ENCODE measurements at places on chromosomes 1 and 21.

DNA sequence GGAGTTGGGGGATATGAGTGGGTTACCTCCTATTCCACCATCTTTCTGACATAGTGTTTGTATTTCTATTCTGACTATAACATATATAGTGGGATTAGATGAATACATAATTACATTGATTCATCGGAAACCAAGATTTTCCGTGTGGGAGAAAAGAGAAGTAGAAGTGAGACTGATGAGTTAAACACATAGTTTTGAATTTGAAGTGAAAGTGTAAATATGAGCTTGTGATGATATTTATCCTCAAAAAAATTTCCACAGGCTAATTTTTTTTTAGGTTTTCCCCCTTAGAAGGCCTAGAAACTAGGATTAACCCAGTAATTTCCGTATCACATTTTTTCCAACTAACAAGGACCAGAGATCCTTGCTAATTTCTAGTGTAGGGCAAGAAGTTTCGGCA is 6.9 kb downstream of the CD1B start:
- no peak for DNase-seq

DNA sequence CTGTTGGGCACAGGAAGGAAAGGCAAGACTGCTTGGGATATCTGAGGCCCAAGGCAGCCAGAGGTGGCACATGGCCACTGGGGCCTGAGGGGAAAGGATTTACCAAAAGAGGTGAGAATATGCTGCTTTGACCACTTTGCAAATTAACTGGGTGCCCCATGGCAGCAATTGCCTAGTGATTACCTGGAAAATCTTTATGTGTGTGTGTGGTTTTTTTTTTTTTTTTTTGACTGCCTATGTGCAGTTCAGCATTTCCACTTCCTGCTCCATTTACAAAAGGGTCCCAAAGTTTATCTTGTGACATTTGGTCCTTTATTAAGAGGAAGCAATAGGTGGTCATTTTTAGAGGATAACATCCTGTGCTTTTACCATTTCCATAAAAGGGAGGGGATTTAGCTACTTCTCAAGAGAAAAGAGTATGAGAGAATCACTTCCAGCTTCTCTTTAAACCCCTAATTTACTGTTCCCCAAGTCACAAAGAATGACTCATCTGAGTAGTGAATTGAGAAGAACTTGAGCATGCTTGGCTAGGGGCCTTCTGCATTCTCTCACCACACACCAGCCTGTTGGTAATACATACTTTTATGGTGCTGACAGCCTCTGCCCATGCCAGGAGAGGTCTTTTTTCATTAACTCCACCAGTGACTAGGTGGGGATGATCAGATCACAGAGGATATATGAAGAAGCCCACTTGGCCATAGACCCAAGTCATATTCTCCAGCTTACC is 52.1 kb downstream of the SYDE2 start:
- DNase-seq, result no peak

DNA sequence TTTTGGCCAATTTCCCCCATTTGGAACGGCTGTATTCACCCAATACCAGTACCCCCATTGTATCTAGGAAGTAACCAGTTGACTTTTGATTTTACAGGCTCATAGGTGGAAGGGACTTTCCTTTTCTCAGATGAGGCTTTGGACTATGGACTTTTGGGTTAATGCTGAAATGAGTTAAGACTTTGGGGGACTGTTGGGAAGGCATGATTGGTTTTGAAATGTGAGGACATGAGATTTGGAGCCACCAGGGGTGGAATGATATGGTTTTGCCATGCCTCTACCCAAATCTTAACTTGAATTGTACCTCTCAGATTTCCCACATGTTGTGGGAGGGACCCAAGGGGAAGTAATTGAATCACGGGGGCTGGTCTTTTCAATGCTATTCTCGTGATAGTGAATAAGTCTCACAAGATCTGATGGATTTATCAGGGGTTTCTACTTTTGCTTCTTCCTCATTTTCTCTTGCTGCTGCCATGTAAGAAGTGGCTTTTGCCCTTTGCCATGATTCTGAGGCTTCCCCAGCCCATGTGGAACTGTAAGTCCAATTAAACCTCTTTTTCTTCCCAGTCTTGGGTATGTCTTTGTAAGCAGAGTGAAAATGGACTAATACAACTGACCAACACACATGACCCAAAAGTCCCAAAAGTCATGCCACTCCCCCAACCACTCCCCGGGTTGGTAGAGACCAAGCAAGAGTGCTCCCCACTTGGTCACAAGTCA is 35.4 kb upstream of the ZNF496 start:
- DNase-seq, result no peak

DNA sequence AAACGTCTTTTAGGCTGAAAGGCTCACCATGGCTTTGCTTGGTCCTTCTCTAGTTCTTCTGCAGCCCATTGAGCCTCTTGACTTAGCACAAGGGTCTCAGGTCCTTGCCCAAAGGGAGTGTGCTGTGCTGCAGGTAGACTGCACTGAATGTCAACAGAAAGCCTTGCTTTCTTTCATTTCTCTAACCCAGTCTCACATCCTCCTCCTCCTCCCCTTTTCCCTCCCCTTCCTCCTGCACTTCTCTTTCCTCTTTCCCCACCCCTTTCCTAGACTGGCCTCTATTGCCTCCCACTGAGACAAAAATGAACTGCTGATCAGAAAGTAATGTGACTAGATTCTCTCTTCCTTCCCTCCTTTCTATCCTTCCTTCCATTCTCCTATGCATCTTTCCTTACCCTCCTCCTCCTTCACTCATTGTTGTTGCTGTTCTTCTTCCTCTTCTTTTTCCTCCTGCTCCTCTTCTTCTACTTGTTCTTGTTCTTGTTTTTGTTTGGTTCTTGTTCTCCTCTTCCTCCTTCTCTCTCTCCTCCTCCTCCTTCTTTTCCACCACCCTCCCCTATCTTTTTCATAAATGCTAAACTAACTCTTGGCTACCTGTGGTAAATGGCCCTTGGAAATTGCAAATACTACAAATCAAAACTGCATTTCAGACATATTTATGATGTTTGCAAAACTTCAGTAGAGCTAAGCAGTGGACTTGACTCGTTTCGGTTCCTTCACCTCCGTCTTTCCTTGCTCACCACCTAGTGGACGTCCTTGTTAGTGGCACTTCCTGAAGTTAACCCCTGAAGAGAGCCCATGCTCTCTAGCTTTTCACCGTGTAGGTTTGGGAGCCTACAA is at the start of gene SELL:
Gene SELL (minus strand): TSS at position 152 of the 840 bp plus-strand sequence. CDS start 122 bp downstream, at position 30.
- peak; percentile 34 for DNase-seq

DNA sequence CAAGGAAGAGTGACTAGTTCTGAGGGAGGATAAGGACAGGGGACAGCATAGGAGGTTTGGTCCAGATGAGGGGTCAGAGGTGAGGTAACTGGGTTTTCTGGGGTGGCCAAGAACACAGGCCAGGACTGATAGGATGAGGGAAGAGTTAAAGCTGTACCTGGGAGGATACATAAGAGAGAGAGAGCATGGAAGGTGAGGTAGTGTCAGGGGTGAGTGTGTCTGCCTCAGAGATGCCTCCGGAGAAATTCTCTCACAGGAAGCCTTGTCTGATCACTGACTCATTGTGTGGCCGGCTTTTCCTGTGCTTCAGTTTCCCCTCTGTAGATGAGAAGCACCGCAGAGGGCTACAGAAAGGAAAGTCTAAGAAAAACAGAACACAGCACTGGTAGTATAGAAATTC is 40.2 kb downstream of the FASLG start:
- DNase-seq, result no peak

Measured in stimulated activated CD4-positive, alpha-beta T cell treated with anti-CD3 and anti-CD28 coated beads, Interleukin-1b, Interleukin-23, amount 100 ng/mL, for 1 hour (primary cell).